Activated T-cell treated with anti-CD3 and anti-CD28 coated beads, Interleukin-2, amount 50 U/mL, for 72 hours (primary cell): ENCODE measurements at places on chromosomes 7 and 10. TPM values are rescaled to one million over a fixed set of nuclear protein-coding genes. Genes with fewer than 3 reads are reported as not detected.
A peak's percentile ranks its signal among the peaks of the same experiment; 100 is the strongest.

DNA sequence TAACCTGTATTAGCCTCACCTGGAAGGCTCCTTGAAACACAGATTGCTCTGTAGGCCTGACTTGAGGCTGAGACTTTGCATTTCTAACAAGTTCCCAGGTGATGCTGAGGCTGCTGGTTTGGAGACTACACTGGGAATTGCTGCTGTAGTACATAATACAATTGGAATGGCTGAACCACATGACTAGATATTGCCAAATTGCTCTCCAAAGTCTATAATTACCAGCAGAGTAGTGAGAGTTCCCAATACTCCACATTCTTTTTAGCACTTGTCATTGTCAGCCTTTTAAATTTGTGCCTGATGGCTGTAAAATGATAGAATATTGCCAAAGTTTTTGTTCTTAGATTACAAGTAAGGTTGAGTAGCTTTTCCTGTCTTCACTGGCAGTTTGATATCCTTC lies 39.9 kb downstream of the PLEKHA8 start:
- no peaks in the 10 kb centered on the region for H3K27me3 ChIP-seq
- no peaks in the 10 kb centered on the region for H3K4me1 ChIP-seq
- no peak overlapping the region for H3K27ac ChIP-seq
- H3K4me3 ChIP-seq, result no peak overlapping the region
- DNase-seq, result no peak

- peak; percentile 41 for DNase-seq
- H3K27me3 ChIP-seq, result no peaks in the 10 kb centered on the region
- no peak overlapping the region for H3K4me3 ChIP-seq
- no peaks in the 10 kb centered on the region for H3K4me1 ChIP-seq
- H3K27ac ChIP-seq, result peak overlapping the region; percentile 57
Observed at GRCh38 chr7:12389089-12389700, 14.5 kb downstream of the VWDE start.

DNA sequence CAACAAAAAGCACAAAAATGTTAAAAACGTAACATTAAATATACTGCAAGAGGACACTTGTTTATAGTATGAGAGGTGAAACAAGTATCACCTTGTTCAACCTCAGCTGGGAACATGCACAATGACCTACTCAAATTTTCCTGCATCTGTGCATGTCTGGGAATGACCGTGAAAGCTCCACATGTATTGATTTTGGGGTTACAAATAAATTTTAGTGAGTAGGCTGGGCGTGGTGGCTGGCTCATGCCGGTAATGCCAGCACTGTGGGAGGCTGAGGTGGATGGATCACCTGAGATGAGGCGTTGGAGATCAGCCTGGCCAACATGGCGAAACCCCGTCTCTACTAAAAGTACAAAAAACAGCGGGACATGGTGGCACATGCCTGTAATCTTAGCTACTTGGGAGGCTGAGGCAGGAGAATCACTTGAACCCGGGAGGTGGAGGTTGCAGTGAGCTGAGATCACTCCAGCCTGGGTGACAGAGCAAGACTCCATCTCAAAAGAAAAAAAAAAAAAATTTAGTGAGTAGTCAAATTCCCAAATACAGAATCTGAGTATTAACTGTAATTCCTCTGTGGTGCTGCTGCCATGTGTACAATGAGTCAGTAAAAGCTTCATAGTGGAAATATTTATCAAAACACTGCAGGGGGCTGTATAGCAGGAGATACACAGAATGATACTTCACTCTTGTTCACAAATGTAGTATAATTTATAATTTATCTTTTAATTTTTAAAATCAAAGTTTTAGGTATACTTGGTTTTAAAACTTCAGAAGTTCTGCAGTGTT lies 41.1 kb downstream of the SUGCT start:
- DNase-seq, result no peak
- no peak overlapping the region for H3K4me3 ChIP-seq
- H3K4me1 ChIP-seq, result no peaks in the 10 kb centered on the region
- no peak overlapping the region for H3K27ac ChIP-seq

GRCh38 chr10:25094590-25094989 lies 78.2 kb downstream of the THNSL1 start:
- no peaks in the 10 kb centered on the region for H3K4me1 ChIP-seq
- peaks cover 9% of the 10 kb centered on the region for H3K36me3 ChIP-seq
- H3K4me3 ChIP-seq, result no peak overlapping the region
- no peak for DNase-seq

GRCh38 chr7:23093111-23093510 lies 12.5 kb upstream of the KLHL7 start:
- H3K36me3 ChIP-seq, result no peaks in the 10 kb centered on the region
- no peaks in the 10 kb centered on the region for H3K27me3 ChIP-seq
- H3K4me1 ChIP-seq, result no peaks in the 10 kb centered on the region

The FLNC gene
- 0.07 TPM for total RNA-seq

DNA sequence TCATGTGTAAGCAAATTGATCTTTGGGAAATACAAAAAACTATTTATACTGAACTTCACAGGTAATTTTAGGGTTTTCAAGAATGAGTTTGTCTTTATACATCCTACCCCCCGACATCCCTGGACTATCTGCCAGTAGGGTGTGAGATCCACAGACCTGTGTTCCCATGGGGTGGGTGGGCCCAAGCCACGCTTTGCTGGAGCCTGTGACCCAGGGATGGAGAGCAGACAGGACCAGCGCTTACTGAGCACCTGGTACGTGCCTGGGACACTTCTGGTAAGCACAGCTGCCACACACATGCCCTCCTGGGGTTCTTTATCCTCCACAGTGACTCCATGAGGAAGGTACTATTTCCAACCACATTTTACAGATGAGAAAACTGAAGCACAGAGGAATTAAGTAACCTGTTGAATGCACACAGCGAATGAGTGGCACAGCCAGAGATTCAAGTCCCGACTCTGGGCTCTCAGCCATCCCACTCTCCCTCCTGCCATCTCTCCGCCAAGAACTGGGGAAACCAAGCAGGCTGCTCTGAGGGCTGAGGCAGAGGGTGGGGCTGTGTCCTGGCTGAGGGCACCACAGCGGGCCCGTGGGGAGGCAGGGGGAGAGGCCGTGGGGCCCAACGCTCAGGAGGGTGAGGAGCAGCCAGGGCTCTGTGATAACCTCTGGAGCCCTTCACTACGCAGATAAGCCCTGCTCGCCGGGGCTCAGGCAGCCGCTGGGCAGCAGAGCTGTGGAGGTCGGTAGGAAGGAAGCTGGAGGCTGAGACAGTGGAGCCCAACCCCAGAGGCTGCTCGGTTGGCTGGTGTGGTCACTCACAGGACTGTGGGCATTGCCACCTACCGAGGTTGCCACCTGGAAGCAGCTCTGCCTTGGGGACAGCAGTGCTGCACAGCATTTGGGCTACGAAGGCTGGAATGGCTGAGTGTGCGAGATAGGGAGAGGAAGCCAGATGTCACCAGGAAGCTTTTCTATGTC lies 124.2 kb downstream of the ARHGAP22 start:
- no peak for DNase-seq
- H3K4me3 ChIP-seq, result no peak overlapping the region
- peaks cover 10% of the 10 kb centered on the region for H3K27me3 ChIP-seq
- H3K4me1 ChIP-seq, result no peaks in the 10 kb centered on the region

The SEC24C gene
- total RNA-seq, result 105 TPM

DNA sequence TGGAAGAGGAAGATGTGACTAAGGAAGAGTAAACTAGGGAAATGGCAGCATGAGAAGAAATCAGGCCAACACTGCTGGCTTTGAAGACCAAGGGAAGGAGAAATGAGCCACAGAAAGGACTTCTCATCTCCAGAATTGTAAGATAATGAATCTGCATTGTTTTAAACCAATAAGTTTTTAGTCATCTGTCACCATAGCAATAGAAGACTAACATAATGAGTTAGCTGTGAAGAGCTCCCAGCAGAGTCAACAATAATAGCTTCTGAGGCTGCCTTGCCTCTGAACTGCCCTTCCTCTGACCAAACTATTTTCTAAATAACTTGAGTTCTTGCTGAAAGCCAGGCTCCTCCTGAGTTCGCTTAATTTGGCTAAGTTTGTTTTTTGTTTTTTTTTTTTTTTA lies 103.6 kb downstream of the CACNA2D1 start:
- H3K4me1 ChIP-seq, result no peaks in the 10 kb centered on the region
- no peak overlapping the region for H3K4me3 ChIP-seq
- no peaks in the 10 kb centered on the region for H3K27me3 ChIP-seq
- H3K27ac ChIP-seq, result no peak overlapping the region
- DNase-seq, result no peak

GRCh38 chr7:143299840-143300239 lies 11.7 kb downstream of the CASP2 start:
- H3K4me3 ChIP-seq, result no peak overlapping the region
- DNase-seq, result peak; percentile 64
- H3K36me3 ChIP-seq, result peaks cover 62% of the 10 kb centered on the region

DNA sequence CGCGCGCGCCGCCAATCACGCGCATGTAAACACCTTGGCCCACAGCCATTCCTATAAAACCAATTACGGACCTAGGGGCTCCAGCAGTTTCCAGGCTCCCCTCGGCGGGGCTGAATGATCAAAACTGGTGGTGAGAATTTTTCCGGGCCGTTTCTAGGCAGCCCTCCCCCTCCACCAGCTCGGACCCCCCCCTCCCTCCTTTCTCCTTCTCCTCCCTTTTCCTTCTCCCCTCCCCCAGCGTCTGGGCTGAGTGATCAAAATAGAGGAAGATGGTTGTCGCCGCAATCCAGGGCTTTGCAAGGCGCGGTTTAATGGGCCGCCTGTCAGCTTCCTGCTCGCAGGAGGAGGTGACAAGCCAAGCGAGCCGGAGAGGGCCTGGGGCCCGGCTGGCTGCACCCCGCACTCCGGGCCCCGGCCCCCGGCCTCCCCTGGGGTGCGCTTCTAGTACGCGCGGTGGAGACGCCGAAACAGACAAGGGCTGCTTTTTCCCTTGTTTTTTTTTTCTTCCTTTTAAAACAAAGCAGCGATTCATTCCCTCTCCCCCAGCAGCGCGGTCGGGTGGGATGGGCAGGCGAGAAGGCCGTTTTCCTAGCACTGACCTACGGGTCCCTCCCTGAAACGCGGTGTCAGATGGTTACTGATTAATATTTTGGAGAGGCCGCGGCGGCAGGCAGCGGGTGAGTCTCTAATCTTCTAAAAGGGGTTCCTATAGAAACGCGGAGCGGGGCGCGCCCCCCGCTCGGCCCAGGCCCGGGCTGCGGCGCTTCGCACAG lies 528 bp upstream of the TNRC18 start:
- H3K4me1 ChIP-seq, result peaks cover 44% of the 10 kb centered on the region
- peak overlapping the region; percentile 94 for H3K4me3 ChIP-seq
- peaks cover 46% of the 10 kb centered on the region for H3K27me3 ChIP-seq
- H3K27ac ChIP-seq, result peak overlapping the region; percentile 79
- DNase-seq, result peak; percentile 59
- no peaks in the 10 kb centered on the region for H3K36me3 ChIP-seq

The CCDC172 gene
- not detected for total RNA-seq

- peaks cover 5% of the 10 kb centered on the region for H3K36me3 ChIP-seq
- no peak overlapping the region for H3K4me3 ChIP-seq
- no peak overlapping the region for H3K27ac ChIP-seq
- H3K27me3 ChIP-seq, result no peaks in the 10 kb centered on the region
- H3K4me1 ChIP-seq, result no peaks in the 10 kb centered on the region
Observed at GRCh38 chr10:132714096-132714985, 71.6 kb downstream of the NKX6-2 start.

GRCh38 chr7:41826641-41827040 lies 123.8 kb upstream of the INHBA start:
- H3K4me1 ChIP-seq, result no peaks in the 10 kb centered on the region
- H3K4me3 ChIP-seq, result no peak overlapping the region
- no peak for DNase-seq
- H3K27me3 ChIP-seq, result peaks cover 18% of the 10 kb centered on the region
- H3K36me3 ChIP-seq, result peaks cover 7% of the 10 kb centered on the region

The CDK14 gene
- 1.7 TPM for total RNA-seq
